Activated CD4-positive, alpha-beta T cell treated with anti-CD3 and anti-CD28 coated beads, Interleukin-2, amount 50 U/mL, for 48 hours (primary cell): ENCODE measurements at places on chromosomes 1 and 21.

GRCh38 chr1:236983818-236984217 is 20.4 kb downstream of the MT1HL1 start:
- DNase-seq = no peak

GRCh38 chr1:86774305-86775295 is 70.2 kb downstream of the SH3GLB1 start:
- peak; percentile 53 for DNase-seq

- DNase-seq = peak; percentile 89
Observed at GRCh38 chr1:28091043-28091781, 2.8 kb upstream of the EYA3 start.

GRCh38 chr1:29547300-29547699 is 311.0 kb downstream of the PTPRU start:
- DNase-seq = no peak

DNA sequence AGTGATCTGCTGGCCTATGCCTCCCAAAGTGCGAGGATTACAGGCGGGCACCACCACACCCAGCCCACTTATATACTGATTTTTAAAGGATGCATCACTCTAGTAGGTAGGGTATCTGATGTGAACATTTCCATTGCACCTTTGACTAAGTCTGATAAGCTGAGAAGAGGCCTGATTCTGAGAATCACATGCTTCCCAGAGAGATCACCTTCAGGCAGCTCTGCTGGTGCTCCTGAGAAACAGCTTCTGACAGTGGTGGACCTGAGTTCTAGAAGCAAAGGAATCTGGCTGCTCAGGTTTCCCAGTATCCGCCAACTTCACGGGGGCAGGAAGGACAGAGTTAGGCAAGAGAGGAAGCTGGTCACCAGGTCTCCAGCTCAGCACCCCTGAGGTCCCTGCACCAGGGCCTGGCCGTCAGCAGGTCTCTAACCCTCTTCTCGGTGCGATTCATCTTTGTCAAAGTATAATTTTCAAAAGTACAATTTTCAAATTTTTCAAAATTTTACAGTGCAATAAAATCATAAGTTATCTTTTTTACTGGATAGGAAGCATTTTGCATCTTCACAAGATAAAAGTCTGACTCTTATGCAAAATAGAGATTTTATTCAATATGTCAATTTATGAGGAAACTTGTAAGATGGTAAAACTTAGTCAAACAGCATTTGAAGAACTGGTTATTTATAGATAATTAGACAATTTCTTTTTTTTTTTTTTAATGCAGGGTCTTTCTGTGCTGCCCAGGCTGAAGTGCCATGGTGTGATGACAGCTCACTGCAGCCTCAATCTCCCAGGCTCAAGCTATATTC is 25.8 kb upstream of the MPZL1 start:
- no peak for DNase-seq

GRCh38 chr21:36910581-36911307 is 55.7 kb downstream of the HLCS start:
- no peak for DNase-seq

- DNase-seq = no peak
Observed at GRCh38 chr1:167720965-167721616, 691 bp upstream of the MPZL1 start.

GRCh38 chr1:35369922-35370671 is 101.6 kb downstream of the ZMYM4 start:
- DNase-seq = no peak

GRCh38 chr1:245322673-245323072 is 167.9 kb downstream of the KIF26B start:
- no peak for DNase-seq

DNA sequence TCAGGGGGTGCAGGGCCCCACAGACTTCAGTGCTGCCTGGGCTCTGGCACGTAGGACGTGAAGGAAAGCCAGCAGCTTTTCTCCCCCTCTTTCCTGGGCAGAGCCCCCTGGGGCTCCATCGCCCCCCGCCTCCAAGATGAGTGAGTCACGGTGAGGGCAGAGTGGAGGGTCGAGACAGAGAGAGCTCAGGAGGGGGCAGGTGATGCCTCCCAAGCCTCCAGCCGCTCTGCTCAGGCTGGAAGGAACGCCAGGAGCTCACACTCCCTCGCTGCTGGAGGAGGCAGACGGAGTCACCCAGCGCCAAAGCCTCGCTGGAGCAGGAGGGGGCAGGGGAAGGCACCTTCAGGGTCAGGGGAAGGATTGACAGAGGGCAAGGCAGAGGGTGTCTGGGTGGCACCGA is 119.5 kb downstream of the CASZ1 start:
- no peak for DNase-seq

DNA sequence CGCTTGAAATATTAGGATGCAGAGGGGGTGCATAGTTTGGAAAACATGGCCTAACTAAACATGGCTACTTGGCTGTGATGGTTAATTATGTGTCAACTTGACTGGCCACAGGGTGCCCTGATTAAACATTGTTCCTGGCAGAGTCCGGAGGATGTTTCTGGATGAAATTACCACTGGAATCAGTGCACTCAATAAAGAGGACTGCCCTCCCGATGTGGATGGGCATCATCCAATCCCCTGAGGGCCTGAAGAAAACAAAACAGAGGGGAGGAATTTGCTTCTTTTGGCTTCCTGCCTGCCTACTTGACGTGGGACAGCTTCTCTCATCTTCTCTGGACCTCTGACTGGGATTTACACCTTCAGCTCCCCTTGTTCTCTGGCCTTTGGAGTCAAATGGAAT is 79.1 kb upstream of the KCNE2 start:
- DNase-seq = no peak

- DNase-seq = no peak
Observed at GRCh38 chr1:35379317-35380000, 111.0 kb downstream of the ZMYM4 start.

DNA sequence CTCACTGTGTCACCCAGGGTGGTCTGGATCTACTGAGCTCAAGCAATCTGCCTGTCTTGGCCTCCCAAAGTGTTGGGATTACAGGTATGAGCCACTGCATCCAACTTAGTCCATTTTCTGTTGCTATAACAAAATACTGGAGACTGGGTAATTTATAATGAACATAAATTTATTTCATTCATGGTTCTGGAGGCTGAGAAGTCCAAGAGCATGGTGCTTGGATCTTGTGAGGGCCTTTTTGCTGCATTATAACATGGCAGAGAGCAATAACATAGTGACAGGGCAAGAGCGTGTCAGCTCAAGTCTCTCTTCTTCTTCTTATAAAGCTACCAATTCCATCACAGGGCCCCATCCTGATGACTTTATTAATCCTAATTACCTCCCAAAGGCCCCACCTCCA is 3.6 kb upstream of the KIF2C start:
- no peak for DNase-seq

DNA sequence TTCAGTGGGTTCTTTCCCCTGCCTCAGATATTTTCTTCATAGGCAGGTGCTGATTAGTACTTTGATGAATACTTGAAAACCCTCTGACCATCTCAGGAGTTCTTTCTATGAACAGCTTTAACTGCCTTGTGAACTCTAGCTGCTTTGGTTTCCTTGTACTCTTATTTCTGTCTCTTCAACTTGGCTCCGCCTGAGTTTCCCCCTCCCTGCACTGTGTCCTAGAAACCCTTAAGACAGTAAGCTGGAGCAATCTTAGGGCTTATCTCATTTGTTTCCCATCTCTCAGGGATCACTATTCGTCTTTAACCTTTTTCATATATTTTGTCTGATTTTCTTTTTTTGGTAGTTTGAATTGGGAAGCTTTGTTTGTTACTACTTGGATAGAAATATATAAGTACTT is 99.1 kb downstream of the PKN2 start:
- DNase-seq = no peak

- no peak for DNase-seq
Observed at GRCh38 chr1:87403061-87403820, 74.6 kb downstream of the LMO4 start.

DNA sequence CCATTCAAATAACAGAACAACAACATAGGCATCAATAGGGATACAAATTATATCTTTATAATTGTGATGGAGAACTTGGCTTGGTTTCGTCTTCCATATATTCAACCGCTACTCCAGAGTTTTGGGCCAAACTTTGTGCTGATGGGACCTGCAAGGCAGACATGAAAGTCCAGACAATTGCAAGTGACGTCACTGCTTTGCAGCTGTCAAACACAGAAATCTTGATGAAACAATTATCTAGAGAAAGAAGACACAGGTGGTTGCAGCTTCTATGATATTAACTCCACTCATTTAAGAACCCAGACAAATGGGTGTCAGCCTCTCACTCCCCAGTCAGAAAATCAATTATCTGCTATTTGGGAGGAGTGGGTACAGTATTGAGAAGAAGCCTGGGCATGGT is 390.6 kb downstream of the NUF2 start:
- DNase-seq = no peak

DNA sequence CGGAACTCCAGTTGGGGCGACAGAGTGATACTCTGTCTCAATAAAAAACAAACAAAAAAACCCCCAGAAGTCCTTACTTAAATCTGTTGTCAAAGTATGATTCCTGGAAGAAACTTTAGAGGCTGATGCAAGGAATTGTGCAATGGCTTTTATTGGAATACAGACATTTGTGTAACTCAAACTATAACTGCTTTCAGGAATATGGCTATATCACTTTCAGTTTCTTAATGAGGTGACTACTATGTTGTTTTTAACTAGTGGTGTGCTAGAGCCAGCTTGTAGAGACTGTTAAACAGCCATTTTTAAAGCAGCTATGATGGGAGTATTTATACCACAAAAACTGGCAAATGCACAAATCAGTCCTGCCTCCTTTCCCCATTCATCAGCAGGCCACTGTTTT is 22.7 kb upstream of the DNAJC28 start:
- DNase-seq = no peak

GRCh38 chr1:18581420-18581880 is 49.2 kb upstream of the PAX7 start:
- DNase-seq = peak; percentile 66

DNA sequence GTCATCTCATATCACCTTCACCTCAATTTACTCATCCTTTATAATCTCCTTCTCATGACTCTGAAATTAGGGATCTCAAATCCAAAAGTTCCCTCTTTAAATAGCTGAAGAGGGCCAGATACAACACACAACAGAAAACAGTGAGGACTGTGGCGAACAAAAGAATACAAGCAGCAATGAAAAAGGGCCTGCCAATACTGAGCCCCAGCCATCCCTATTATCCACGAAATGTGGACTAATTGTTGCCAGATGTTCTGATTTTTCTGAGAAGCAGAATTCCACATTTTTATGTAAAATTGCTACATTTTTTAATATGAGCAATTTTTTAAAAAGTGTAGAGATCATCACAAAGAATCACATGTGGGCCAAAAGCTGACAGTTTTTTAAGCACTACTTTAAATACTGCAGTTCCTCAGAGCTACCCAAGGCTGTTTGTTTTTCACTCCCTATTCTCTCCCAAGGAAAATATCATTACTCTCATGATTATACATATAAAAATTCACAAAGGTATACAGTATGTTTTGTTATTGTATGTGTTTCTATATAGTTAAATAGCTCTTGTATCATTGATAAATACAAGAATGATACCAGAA is 90.0 kb downstream of the ASH1L start:
- DNase-seq = no peak

- peak; percentile 50 for DNase-seq
Observed at GRCh38 chr1:185045814-185046492, 595 bp downstream of the RNF2 start.

GRCh38 chr1:92862605-92863004 is 30.8 kb downstream of the RPL5 start:
- DNase-seq = no peak
